Transverse colon (tissue), 4 donors: ENCODE measurements at places on chromosomes 5 and 9. TPM values are rescaled to one million over a fixed set of nuclear protein-coding genes. Genes with fewer than 3 reads are reported as not detected.
A peak's percentile ranks its signal among the peaks of the same experiment; 100 is the strongest.

DNA sequence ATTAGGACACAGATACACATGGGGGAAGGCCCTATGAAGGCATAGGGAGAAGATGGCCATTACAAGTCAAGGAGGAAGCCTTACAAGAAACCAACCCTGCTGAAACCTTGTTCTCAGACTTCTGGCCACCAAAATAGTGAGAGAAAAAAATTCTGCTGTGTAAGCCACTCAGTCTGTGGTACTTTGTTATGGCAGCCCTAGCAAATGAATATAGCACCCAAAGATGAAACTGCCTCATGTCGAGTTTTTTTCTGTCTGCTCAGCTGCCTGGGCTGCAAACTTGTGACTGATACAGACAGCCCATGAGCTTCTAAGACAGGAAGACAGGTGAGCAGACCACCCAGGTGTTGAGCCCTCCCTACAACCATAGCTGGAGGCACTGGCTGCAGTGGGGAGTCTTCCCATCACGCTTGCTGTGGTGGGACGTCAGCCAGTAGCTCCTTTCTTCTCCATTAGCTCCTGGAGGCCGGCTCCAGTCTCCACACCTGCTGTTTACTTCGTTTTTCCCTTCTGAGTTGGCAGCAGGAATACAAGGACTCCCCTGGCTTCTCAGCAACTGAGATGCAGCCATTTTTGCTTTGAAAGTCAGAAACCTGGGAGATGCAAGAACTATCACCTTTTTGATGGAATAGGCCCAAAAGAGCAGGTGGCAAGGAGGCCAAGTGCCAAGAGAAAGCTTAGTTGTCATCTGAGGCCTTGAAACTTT lies 164.9 kb downstream of the SEMA6A start:
- no peak for DNase-seq

DNA sequence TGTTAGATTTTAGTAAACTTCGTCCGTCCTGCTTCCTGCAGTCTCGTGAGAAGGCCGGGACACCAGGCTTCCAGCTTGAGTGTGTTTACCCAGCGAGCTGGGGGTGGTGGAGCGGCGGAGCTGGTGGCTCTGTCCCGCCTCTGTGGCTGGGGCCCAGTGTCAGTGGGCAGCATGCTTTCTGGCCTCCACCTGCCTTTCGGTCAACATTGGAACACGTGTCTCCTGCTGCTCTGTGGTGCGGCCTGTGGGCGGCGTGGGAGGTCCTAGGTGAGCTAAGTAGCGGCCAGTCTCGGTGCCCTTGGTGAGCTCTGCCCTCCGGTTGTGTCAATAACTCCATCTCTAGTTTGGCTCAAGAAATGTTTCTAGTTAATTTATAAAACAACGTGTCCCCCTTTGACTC lies 125.9 kb downstream of the GADD45G start:
- no peak for DNase-seq

DNA sequence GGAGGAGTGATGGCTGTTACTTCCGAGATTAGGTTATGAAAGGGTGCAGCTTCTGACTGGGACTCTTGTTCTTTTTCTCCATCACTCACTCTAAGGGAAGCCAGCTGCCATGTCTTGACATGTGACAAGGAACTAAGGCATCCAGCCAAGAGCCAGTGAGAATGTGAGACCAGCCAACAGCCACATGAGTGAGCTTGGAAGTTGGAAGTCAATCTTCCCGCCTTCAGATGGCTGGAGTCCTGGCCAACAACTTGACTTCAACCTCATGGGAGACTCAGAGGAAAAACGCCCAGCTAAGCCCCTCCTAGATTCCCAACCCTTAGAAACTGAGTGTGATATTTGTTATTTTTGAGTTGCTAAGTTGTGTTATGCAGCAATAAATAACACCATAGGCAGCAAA lies 201.1 kb downstream of the SNX18 start:
- no peak for DNase-seq

DNA sequence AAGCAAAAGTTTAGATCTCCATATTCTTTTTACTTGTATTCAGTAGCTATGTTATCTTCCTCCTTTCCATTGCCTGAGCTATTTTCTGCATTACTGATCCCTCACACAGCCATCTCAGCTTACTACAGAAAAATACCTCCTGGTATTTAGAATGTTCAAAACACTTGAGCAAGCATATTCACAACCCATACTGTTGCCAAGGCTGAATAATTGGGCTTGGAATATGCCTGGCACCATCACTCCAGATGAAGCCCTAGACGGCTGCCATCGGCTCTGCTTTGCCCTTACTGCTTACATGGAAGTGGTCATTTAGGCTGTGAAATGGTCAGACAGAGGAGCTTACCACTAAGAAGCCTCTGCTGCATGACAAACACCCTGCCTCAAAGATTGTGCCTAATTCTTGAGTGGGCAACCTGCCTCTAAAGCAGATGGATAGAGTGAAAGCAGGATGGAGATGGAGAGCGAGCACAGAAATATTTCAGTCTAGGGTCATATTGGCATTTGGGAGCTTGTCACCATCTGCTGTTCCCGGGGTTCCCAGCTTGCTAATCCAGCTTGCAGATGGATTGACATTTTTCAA lies 92.5 kb upstream of the TAS2R1 start:
- DNase-seq = no peak

- DNase-seq = no peak
These were observed 210.8 kb downstream of the ADAMTSL1 start for GRCh38 chr9:18684593-18685317.

- no peak for DNase-seq
These were observed 46.3 kb downstream of the MAST4 start for GRCh38 chr5:66642538-66642937.

DNA sequence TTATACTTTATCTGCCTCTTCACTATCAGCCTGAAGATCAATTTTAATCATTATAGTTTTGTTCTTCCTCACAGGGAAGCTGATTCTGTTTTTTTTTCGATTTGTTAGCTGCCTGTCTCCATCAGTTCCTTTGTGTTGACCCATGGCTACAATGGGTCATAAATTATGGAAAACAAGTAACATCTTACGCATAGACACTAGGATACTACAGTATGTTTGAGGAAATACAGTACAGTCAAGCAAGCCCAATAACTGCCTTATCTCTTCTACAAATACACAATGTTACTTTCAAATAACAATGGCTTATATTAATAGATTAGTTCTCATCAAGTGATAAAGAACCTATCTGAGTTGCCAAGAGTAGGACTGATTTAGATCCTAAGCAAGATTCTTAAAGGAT lies 160.5 kb upstream of the FREM1 start:
- no peak for DNase-seq

GRCh38 chr5:61697809-61698558 lies 365.9 kb downstream of the ZSWIM6 start:
- DNase-seq = no peak

DNA sequence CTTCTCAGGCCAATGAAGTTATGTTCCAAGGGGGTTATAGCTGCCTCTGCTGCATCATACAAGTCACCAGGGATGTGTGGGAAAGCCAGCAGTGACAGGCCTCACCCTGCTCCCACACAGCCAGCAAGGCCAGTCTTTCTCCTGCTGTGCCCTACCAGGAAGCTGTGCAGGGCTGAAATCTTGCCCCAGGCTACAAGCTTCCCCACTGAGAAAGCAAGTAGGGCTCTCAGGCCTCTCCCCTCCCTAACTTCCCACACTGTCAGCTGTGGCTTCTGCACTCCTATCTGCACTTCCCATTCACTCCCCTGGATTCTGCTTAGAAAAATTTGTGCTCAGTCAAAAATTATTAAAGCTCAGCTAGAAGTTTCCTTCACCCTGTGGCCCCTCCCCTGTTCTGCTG lies 611.2 kb upstream of the ZNF608 start:
- DNase-seq = no peak

DNA sequence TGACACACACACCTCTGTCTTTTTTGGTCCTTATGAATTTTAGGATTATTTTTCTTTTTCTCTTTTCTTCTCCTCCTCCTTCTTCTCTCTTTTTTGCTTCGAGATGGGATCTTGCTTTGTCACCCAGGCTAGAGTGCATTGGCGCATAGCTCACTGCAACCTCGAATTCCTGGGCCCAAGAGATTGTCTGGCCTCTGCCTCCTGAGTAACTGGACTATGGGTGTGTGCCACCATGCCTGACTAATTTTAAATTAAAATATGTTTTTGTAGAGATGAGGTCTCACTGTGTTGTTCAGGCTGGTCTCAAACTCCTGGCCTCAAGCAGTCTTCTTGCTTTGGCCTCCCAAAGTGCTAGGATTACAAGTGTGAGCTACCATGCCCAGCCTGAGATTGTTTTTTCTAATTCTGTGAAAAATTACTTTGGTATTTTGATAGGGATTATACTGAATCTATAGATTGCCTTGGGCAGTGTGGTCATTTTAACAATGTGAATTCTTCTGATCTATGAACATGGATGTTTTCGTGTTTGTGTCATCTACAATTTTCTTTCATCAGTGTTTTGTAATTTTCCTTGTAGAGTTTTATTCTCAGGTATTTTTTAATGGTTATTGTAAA lies 7.7 kb downstream of the AHRR start:
- DNase-seq = no peak

DNA sequence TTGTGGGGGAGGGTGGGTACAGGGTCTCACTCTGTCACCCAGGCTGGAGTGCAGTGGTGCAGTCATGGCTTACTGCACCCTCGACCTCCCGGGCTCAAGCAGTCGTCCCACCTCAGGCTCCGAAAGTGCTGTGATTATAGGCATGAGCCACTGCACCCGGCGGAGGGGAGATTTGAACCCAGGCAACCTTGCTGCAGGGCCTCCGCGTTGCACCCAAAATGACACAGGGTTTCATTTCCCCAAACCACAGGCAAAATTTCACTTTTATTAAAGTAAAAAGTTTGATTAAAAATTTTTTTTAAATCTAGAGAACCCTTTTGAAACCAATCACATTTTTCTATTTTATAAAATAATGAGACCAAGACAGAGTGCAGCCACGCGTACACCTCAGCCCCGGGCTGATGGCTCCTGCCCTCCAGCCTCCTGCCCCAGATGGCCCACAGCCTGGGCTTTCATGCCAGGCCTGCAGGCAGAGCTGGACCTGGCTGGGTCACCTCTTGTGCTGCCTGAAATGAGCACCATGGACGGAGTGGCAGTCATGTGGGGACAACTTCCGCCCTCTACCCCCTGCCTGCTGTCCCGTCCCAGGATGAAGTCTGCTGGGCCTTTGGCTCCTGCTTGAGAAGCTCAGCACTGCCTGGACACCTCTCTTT lies 30.5 kb downstream of the USP20 start:
- DNase-seq = no peak

DNA sequence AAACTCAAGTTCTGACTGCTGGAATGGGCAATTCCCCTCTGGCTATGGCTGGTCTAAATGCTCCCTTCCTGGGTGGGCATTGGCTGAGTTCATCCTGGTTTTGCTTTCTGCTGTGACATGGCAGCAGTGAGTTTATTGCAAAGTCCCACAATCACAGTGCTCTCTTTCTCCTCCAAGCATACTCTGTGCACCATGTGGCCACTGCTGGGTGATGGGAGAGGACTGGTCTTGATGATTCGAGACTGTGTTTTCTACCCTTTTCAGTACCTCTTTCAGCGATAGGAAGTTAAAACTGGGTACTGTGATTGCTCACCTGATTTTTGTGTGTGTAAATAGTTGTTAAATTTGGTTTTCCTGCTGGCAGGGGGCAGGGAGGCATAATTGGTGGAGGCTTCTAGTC lies 49.7 kb downstream of the FER start:
- no peak for DNase-seq

DNA sequence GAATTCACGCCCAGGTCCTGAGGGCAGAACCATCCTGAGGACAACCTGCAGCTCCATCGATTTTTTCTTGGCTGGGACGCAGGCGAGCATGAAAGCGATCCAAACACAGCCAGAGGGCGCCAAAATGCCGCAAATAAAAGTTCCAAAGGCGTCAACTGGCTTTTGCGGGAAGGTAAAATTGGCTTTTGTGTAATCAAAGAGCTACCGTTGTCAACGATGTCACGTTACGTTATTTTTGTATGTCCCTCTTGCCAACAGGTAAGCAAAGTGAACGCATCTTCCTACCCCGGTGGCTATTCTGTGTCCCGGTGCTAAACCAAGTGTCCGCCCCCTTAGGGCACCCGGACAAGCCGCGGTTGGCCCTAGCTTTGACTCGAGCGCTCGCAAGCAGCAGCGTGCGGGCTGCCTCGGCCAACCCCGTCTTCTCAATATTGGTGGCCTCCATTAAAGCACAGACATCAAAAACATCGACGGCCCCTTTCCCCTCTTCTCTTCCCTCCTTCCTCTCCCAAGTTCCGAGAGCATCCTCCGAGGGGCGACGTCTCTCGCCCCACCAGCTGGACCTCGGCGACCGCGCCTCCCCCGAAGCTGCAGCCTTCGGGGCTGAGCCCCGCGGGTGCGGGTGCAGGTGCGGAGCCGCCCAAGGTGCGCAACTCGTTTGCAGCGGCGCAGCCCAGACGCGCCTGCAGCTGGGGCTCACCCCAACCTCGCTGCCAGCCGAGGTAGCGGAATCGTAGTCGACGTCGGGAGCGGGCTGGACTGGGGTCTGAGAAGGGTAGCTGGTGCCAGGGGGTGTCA lies 1.1 kb upstream of the BASP1 start:
- peak; percentile 83 for DNase-seq

DNA sequence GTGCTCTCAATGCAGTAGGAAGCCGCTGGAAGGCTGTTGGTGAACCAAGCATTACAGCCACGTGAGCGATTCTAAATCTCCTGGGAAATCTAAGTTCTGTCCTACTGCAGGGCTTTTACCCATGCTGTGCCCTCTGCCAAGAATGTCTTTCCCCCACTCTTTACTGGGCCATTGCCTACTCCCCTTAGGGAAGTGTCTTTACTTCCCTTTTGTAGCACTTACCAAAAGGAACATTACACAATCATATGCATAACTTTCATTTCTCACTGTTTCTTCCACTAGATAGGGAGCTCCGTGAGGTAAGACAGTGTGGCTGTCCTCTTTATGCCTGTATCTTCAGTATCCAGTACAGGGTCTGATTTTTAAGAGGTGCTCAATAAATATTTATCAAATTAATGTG lies 241.7 kb upstream of the NR4A3 start:
- DNase-seq = no peak

- DNase-seq = no peak
These were observed 137.1 kb upstream of the IRX2 start for GRCh38 chr5:2888520-2889060.

GRCh38 chr9:109120204-109120789 lies 550 bp upstream of the TMEM245 start:
- DNase-seq = no peak

- no peak for DNase-seq
These were observed 1.7 kb downstream of the PALM2AKAP2 start for GRCh38 chr9:109781541-109782197.

SOHLH1 gene
- total RNA-seq = not detected

NDOR1 gene
- total RNA-seq = 47.5 TPM

ADGRD2 gene
- not detected for total RNA-seq

ARL14EPL gene
- total RNA-seq = not detected

ITK gene
- total RNA-seq = 0.40 TPM

SNX24 gene
- total RNA-seq = 29.9 TPM

ARHGEF37 gene
- 14.2 TPM for total RNA-seq

TAF11L10 gene
- total RNA-seq = not detected

SH3RF2 gene
- total RNA-seq = 67.9 TPM

SLC6A18 gene
- not detected for total RNA-seq

ZNF618 gene
- 5.4 TPM for total RNA-seq

LCN2 gene
- total RNA-seq = 56.9 TPM
